NCI-H510A treated with DMSO at 0.1 percent for 48 hours (cell line): ENCODE measurements at places on chromosomes 16 and 17.

DNA sequence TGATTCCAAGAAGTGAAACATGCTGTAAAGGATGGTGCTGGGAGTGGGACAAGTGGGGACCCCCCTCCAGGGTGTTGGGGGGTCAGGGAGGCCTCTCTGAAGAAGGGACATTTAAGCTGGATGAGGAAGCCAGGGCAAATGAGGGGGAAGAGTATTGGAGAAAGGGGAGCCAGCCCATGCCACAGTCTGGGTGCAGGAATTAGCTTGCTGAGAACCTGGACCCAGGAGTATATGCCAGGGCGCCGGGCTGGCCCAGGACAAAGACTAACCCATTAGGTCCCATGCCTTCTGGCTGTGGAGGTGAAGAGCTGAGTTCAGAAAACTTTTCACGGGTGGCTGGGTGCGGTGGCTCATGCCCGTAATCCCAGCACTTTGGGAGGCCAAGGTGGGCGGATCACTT lies 45.6 kb upstream of the PIK3R6 start:
- no peak for DNase-seq

DNA sequence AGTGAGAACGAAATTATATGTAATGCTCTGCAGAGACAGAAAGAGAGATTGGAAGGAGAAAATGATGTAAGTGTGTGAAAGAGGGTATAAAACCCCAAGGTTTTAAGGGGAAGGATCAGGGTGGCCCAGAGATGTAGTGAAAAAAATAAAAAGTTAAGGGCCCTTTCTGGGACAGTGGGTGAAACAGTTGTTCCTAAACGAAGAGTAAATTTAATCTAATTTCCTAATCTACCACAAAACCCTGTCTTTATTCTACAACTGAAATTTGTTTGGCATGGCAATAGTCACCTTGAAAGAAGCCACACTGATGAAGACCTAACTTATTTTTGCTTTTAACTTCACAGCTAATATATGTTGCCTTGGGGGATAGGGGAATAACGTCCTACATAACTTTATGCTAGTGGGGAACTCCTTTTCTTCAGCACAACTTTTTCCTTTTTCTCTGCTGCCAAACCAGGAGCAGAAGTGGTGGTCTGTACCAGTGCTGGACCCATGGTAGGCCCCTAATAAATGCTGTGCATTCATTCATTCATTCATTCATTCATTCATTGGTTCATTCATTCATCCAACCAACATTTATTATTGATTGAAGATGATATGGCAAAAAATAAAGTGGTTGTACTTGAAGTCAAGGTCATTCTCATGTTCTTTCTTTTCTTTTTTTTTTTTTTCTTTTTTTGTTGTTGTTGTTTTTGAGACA lies 25.4 kb downstream of the CALCOCO2 start:
- no peak for DNase-seq

GRCh38 chr17:63847525-63848249 lies 5.2 kb upstream of the SMARCD2 start:
- DNase-seq = no peak

- no peak for DNase-seq
Measured at GRCh38 chr16:970386-970765, 408 bp downstream of the LMF1 start.

GRCh38 chr17:72004011-72004427 lies 116.8 kb upstream of the SOX9 start:
- no peak for DNase-seq

DNA sequence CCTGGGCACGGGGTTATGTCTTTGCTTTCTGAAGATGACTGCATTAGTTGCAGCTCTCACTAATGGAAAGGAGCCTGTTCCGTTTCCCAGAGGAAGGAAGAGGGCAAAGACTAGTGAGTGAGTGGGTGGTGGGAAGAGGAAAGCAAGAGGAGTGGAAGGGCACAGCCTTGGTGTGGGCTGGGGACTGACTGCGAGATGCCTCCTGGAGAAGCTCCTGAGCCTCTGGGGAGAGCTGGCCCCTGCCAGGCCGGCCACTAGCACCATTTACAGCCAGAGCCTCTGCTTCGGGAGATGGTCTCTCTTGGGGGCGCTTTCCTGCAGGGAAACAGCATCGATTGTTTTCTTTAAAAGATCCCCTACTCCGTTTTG lies 825 bp upstream of the RHBDL3 start:
- DNase-seq = no peak

- DNase-seq = peak; percentile 9
Measured at GRCh38 chr16:71746442-71747046, 22.0 kb upstream of the PHLPP2 start.

DNA sequence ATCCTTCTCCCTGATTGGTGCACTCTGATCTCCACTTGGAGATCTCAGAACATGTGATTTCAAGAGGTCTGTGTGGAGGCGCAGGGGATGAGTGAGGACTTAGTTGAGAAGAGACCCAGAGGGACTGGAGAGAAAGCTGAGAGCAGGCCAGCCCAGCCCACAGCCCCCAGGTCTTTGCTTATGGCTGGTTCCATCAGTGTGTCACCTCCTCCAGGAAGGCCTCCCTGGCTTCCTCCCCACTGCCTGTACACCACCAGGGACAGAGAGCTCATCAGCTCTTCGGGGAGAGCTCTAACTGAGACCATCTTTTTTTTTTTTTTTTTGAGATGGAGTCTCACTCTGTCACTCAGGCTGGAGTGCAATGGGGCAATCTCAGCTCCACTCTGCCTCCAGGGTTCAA lies 3.4 kb downstream of the P2RX1 start:
- no peak for DNase-seq

DNA sequence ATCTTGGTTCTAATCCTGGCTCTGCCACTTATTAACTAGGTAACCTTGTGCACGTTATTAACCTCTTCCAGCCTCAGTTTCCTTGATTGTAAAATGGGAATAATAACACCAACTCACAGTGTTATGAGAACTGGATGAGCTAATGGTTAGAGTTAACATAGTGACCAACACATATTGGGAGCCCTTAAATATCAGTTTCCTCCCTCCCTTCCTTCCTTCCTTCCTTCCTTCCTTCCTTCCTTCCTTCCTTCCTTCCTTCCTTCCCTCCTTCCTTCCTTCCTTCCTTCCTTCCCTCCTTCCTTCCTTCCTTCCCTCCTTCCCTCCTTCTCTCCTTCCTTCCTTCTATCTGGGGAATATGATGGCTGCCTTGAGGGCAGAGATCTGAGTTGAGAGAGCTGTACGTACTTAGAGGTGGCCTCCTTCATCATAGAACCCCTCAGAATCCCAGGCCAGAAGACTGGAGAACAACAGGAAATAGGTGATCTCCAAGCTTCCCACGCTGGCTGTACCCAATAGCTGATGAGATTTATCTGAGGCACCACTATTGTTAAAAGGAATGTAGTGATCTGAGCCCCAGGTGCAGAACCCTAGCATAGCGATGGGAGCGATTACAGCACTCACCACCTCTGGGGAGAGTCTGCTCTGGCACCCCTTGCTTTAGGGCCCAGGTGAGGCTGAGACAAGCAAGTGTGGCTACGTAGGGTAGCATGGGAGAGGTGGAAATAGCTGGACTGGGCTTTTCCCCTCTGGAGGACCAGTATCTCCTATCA lies 26.2 kb downstream of the CCR7 start:
- DNase-seq = no peak

DNA sequence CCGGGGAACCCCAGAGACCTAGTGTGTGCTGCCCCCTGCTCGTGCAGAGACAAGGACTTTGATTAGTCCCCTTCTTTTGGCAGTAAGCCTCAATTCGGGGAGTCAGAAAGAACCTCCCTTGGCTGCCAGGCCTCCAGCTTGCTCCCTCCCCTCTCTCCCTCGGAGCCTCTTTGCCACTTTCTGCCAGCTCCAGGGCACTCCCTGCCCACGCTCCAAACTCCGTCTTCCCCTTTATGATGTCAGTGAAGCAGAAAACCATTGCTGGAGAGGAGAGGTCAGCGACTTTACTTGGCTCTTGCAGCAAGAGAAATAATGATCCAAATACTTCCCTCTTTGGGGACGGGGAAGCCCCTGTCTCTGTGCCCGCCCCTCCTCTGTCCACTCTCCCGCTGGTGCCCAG lies 28.1 kb downstream of the TTYH2 start:
- no peak for DNase-seq

GRCh38 chr17:40950176-40950575 lies 12.7 kb upstream of the KRT23 start:
- no peak for DNase-seq

GRCh38 chr16:71811261-71811803 lies 2.7 kb upstream of the AP1G1 start:
- no peak for DNase-seq

DNA sequence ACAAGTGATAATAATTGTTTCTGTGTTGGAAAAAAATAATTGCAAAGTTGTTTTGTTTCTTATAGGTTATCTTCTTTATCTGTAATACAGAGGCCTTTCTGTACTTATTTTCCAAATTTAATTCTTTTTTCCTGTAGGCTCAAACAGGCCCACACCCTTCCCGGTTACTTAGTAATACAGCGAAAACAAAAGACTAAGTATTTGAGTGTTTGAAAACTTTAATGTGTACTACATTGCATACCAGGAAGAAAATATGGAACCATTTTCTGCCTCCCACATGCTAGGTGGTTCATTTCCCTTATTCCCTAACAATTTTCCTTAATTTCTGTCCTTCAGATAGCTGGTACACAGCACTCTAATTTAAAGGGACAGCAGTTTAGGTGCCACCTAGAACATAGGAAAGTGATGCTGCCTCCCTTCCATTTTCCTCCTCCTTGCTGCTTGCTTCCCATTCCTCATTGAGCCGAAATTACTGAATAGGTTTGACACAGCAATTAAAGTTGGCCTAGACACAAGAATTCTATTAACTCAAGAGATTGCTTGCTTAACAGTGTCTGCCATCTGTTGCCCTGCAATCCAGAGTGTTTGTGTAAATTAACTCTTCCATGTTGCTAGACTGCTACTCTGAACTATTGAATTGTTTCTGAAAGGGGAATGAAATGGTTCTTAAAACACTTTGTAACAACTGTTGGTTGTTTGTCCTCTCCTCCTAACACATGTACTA lies 24.2 kb downstream of the CYB5B start:
- no peak for DNase-seq

GRCh38 chr16:27430923-27431484 lies 29.0 kb downstream of the IL21R start:
- DNase-seq = no peak

- no peak for DNase-seq
Measured at GRCh38 chr17:61504697-61505096, 52.5 kb downstream of the TBX4 start.

DNA sequence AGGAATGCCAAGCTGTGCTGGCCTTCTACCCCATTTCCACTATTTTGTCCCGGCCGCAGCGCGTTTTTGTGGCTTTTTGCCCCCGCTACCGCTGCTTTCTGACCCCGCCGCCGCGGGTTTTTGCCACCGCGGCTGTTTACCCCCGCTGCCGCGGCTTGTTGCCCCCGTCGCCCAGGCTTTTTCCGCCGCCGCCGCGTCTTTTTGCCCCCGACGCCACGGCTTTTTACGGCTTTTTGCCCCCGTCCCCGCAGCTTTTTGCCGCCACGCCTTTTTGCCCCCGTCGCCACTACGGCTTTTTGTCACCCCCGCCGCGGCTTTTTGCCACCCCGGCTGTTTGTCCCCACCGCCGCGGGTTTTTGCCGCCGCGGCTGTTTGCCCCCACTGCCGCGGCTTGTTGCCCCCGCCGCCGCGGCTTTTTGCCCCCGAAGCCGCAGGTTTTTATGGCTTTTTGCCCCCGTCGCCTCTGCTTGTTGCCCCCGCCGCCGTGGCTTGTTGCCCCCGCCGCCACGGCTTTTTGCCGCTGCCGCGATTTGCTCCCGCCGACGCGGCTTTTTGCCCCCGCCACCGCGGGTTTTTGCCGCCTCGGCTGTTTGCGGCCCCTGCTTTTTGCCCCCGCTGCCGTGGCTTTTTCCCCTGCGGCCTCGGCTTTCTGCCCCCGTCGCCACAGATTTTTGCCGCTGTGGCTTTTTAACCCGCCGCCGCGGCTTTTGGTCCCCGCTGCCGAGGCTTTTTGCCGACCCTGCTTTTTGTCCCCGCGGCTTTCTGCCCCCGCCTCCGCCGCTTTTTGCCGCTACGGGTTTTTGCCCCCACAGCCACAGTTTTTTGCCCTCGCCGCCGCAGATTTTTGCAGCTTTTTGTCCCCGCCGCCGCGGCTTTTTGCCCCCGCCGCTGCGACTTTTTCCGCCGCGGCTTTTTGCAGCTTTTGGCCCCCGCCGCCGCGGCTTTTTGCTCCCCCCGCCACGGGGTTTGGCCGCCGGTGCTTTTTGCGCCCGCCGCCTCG lies 520.4 kb upstream of the WSB1 start:
- no peak for DNase-seq

- no peak for DNase-seq
Measured at GRCh38 chr17:79890706-79891105, 51.5 kb upstream of the CBX4 start.

DNA sequence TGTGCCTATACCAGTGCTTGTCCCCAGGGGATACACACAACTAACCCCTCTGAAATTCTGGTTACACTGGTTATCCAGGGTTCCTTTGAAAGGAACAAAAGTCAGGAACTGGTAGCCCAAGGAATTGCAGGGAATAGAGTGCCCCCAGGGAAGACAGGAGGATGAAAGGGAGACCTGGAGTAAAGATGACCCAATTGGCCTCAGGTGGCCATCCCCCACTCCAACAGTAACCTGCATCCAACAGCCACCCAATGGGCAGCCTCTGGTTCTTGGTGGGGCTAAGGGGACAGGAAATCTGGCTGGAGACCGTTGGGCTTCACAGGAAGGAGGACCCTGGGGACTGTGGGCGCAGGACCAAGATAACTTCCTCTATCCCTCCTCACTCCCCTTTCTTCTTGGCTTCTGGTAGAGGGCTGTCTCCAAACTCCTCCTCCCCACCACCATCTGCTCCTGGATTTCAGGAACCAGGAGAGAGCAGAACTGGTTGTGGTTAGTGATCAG lies 826 bp upstream of the MPO start:
- DNase-seq = no peak

DNA sequence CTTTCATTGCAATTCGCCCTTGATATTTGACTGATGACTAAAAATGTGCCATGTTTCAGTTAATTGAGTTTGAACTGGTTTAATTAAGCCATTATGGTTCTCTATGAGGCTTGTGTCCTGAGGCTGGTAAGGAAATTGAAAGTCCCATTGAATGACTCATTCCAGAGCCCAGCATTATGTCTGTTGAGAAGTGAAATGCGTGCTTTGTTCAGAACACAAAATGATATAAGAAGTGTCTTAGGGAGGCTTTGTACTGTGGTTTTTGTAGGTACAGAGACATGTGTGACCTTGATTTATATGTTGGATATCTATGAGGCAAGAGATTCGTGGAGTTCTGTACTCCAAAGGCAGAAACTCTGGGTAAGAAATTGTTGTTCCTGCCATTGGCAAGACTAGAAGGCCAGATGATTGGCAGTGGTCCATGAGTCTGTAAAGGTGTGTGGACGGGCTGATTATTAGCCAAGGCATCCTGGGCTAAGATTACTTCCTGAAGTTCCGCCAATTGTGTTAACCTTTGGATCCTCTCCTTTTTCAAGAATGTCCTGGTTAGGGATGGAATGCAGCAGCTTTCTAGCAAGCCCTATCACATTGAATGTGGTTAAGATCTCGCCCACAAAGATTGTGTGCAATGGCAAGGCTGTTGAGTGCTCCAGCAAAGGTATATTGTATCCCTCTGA lies 103.7 kb downstream of the NPIPB5 start:
- DNase-seq = no peak
